ENCODE measurements at places on chromosomes 1 and 21.

- DNase-seq, result no peak
Measured at GRCh38 chr1:245715970-245716369, 561.2 kb downstream of the KIF26B start.

- DNase-seq, result no peak
Measured at GRCh38 chr1:42888013-42888633, 41.7 kb downstream of the ZNF691 start.

DNA sequence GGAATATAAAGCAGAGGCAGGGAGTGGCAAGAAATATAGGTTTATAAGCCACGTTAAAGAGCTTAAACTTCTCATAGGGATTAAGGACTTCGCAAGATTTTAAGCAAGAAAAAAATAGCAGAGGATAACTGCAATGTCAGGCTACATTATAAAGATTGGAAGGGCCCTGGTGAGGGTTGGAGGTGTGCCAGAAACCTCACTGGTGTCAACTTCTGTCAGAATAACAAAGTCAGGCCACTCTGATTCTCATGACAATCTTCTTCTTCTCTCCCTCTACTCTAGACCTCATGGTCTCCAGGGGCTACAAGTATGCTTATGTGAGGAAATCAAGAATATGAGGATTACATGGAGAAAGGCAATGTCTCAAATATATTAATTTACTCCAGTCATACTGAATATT, 32.6 kb upstream of the FMO2 start:
- peak; percentile 34 for DNase-seq

DNA sequence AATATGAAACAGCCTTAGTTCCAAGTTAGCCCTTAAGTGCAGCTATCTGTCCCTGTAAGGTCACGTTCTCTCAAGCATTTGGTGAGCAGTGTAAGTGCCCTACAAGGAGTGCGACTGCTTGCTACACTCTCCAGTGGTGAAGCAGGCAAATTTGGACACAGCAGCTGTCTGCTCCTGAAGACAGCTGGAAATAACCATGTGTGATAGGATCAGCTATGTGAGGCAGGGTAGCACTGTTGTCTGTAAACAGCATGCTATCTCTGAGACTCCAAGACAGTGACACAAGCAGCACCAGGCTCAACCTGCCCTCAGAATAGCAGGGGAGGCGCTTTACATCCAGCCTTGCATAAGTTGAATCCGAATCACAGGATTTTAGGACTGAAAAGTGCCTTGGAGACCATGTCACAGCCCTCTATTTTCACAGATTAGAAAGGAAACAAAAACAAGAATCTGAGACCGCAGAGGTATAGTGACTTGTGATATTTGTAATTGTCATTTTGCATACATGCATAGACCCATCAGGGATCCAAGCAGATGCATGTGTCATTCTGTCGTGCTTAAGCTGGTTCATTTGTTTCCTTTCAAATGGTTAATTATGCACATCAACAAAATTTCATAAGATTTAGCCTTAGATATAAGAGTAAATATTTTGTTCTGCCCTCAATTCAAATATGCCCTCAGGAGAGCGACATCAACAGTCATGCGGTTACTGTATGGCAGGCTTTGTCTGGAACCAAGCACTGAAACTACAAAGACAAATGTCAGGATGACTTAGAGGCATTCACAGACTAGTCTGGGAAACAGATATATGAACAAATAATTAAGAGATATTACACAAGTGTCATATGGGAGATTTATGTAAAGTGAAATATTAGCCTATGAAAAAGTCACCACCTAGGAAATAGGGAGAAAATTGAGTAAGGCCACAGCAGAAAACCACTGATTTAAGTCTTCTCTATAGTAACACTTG, 134.9 kb upstream of the NRIP1 start:
- no peak for DNase-seq

DNA sequence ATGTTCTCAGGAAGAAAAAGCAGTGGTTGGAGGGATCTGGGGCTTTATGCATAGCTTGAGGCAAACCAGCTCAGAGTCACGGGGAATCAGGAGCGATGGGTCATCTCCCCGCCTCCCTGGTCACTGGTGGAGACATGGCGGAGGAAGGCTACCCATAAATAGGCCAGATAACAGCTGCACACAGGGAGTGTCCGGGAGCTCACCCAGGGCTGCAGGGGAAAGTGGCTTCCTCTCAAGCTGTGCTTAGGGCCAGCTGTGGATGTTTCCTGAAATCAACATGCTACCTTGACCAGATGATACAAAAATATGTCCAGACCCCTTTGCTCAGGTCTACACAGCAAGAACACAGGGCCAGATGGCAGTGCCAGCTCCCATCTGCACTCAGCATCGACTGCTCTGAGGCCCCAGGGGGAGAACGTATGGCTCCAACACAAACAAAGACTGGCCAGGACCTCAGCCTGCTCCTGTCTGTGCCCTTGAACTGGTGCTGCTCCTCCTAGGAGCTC, 27.1 kb upstream of the RERE start:
- no peak for DNase-seq

- no peak for DNase-seq
Measured at GRCh38 chr1:87903242-87903641, 574.6 kb downstream of the LMO4 start.

DNA sequence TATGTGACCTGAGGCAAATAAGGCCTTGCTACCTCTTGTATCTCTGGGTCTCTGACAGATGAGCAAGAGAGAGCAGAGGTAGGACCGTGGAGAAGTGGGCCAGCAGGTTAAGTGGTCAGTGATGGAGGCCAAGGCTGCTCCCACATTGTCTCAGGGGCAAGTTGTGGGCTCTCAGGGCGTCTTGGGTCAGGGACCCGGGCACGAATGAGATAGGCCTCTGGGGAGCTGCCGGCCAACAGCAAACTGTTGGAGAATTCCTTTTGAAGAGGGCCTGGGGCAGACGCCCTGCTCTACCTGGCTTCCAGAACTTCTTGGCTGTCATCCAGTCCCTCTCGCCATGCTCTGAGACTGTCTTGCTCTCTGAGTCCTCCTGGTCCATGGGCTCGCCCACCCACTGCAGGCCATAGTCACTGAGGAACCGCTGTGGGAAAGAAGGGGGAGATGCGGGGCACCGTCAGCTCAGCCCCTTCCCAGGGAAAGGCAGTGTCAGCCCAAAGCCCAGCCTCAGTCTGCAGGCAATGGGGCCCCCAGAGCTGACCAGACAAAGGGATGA, 12.4 kb downstream of the UBXN11 start:
- no peak for DNase-seq

DNA sequence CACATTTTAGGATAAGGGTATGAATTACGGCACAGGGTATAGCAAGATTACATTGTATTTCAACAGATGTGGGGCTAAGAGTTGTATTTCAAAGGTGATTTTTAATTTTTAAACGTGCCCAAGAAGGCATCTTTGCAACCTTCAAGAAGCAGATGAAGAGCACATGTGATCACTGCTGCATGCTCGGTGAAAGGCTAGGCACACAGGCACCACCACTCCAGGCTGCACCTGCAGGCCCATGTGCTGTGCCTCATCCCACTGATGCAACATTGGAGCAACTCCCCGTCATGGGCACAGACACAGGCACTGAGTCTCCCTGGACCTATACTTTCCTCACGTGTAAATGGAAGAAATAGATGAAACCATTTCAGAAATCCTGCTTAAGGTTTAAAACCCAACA, 23.5 kb downstream of the UBE2G2 start:
- no peak for DNase-seq
